ENCODE measurements at places on chromosomes 2 and 18.

DNA sequence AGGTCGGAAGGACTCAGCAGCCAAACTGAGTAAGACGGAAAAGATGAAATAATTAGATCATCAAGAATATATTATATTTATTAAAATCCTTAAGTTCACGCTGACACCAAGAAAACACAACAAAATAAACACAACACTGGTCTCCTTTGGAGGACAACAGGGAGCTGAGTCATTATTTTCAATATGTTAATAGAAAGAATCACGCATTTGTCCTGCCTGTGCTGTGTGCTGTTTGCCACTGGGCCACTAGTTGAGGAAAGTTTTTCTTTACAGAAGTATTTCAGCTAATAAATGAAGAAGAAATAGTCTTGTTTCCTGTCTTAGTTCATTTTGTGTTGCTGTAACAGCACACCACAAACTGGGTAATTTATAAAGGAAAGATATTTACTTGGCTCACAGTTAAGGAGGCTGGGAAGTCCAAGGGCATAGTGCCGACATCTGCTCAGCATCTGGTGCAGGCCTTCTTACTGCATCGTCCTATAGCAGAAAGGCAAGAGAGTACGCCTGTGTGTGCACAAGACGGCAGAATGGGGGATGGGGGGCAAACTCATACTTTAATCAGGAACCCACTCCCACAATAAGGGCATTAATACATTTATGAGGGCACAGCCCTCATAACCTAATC is 88.0 kb downstream of the TCF7L1 start:
- no peak for DNase-seq

DNA sequence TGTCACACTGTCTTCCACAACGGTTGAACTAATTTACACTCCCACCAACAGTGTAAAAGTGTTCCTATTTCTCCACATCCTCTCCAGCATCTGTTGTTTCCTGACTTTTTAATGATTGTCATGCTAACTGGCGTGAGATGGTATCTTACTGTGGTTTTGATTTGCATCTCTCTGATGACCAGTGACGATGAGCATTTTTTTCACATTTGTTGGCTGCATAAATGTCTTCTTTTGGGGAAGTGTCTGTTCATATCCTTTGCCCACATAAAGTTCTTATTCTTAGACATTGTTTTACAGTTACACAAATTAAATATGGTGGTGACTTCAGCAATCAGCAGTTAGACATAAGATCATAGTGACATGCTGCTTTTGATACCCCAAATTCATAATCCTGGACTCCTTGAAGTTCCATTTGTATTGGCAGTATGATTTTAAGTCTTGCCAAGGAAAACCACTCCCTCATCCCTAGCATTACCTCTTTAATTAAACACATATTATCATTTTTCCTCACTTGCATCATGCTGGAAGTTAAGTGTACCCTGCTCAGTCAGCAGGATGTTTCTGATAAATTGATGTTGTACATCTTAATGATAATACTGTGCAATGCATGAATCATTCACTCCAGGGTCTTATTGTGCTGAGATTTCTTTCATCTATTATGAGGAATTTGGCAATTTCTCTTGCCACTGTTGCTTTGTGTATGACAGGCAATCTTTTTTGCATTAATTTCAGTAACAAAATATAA is 67.6 kb upstream of the STAT1 start:
- no peak for DNase-seq

- DNase-seq: no peak
Observed at GRCh38 chr2:219297766-219298456, 11.3 kb downstream of the PTPRN start.

DNA sequence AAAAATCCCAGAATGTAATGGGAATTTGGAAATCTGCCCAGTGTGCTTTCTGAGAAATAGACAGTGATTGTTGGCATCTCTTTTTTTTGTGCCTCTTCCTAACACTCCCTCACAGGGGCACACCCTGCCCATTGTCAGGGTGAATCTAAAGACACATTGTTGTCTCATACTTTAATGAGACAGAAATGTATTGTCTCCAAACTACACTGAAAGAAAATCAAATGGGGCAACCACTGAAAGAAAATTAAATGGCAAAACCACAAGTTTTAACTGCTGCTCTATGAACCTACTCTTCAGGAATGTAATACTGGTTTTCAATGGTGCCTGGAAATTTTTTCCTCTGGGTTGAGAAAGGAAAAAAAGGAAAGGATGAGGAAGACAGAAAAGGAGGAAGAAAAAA is 43.2 kb upstream of the GLS start:
- no peak for DNase-seq

DNA sequence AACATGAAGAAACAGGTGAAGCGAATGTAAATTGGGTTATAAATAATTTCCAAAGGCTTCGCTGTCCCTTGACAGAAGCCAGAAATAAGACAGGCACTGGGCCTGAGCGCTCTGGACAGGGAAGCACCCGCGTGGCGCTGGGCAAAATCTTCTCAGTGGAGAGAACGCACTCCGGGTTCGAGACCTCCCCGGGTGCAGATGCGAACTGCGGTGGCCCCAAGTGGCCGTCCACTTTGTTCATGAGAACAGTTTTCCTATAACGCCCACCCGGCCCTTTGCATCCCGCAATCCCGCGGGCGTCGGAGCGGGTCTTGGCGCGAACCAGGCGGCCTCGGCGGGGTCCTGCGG is 651 bp upstream of the DPYSL5 start:
- DNase-seq: no peak

- no peak for DNase-seq
Observed at GRCh38 chr2:24365826-24366225, 5.5 kb upstream of the ITSN2 start.

- no peak for DNase-seq
Observed at GRCh38 chr18:12906119-12906518, 22.1 kb upstream of the PTPN2 start.

DNA sequence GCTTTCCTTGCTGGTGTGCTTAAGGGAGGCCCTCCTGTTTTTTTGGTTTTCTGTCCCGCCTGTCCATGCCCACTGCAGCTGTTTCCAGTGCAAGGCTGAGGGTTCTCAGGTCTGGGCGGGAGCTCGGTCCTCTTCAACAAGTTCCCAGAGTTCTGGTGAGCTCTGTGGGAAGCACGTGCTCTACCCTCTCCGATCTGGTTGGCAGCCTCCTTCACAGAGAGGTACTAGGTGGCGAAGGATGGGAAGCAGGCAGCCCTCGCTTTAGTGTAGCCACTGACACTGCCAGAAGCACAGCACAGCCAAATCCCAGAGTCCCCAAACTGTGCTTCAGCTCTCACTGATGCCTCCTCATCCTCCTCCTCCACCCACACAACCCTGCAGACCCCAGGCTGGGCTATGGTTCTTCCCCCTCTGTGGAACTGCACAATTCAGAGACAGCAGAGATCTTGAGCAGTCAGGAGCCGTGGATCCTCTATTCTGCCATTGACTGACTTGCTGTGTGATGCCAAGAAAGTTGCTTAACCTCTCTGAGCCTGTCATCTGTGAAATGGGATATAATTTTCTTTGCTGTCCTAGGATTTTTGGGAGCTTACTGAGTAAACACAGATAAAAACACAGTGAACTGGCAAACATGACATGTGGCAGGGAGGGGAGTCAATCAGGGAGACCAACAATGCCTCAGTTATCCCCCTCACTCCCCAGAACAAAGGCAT is 157.3 kb downstream of the MSH2 start:
- DNase-seq: no peak

GRCh38 chr2:79292958-79293315 is 133.4 kb upstream of the REG3A start:
- no peak for DNase-seq

GRCh38 chr2:23346029-23346428 is 39.0 kb upstream of the KLHL29 start:
- no peak for DNase-seq

GRCh38 chr2:237350597-237350996 is 63.4 kb downstream of the COL6A3 start:
- no peak for DNase-seq

DNA sequence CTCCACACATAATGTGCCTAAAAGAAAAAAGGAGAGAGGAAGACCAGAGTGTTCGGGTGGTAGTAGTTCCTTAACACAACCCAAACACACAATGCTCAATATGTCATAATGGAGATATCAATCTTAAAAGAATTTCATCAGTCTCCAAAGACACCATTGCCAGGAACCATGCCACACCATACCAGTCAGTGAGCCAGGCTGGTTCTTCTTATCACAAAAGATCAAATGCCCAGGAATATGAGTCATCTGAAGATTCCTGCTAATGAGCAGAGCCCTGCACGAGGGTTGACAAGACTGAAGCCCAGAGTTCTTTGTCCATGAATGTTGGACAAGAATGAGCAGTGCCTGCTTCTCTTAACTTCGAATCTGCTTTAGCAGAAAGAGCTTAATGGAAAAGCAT is 262.3 kb downstream of the ZNF516 start:
- no peak for DNase-seq

- no peak for DNase-seq
Observed at GRCh38 chr2:2853346-2853745, 522.3 kb upstream of the MYT1L start.

GRCh38 chr18:9742524-9743131 is 34.5 kb downstream of the RAB31 start:
- no peak for DNase-seq

DNA sequence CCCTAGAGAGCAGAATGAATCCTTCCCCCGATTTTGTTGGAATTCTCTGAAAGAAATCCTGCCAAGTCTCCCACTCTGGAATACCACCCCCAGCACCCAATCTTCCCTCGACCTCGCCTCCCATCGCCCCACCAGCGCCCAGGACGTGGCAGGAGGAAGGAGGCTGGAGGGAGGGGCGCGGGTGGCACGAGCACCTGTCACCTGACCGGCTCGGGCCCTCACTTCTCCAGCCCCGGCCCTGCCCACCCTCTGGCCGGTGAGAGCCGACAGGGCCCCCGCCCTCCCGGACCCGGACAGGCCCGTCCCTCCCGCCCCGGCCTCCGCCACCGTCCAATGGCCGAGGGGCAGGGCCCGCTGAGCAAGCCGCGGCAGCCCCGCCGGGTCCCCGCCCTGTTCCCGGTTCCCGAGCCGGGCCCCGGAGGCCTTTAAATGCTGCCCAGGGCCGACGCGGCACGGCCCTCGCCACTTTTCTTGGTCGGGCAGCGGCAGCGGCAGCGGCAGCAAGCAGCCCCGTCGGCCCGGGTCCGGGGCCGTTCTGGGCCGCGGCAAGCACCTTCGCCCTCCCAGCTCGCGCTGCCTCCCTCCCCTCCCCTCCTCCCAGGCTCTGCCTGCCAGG is at the start of gene LGALSL:
LGALSL (plus strand) TSS at position 393 of the 616 bp plus-strand sequence. CDS start 384 bp downstream, outside the sequence.
- DNase-seq: peak; percentile 19

DNA sequence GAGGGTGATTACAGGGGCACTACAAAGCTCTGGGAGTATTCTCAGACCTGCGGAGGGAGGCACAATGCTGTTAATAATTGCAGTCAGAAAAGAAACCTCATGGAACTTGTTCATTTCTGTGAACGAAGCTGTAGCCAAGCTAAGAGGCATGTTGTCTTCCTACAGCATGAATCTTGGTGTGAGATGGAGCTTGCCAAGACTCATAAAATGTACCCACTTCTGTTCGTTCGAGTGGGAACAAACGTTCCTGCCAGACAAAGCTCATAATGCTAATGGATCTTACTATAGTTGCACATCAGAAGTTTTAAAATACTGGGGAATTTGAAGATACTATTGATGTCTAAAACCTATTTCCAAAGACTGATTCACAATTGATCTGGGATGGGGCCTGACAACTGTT is 489.1 kb downstream of the ZEB2 start:
- DNase-seq: no peak

GRCh38 chr2:156021146-156022040 is 311.1 kb downstream of the NR4A2 start:
- DNase-seq: no peak
